KG1 (cell line): ENCODE measurements at places on chromosomes 2 and 18.
A peak's percentile ranks its signal among the peaks of the same experiment; 100 is the strongest.

DNA sequence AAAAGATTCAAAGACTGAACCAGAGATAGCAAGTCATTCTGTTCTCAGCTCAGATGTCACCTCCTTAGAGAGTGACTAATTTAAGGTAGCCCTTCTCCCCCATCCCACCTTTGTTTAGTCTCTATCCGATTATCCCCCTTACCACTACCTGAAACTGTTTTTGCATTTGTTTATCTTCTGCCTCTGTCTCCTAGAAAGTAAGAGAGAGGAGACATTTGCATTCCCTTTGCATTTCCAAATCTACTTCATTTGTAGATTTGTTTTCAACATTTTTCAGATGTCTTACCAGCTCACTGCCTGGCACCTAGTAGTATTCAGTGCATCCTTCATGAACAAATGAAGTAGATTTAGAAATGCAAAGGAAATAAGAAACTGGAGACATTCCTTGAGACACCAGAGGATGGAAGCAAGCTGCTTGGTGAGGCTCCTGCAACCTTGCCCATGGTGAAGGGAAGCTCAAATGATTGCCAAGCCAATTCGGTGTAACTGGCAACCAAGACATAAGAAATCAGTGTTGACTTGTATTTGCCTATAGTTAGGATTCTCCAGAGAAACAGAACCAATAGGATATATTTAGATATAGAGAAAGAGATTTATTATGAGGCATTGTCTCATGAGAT, 385.7 kb downstream of the STK39 start:
- DNase-seq: no peak

GRCh38 chr18:78496079-78496478, 483.5 kb upstream of the SALL3 start:
- no peak for DNase-seq

GRCh38 chr2:164913640-164914350, 41.5 kb downstream of the SLC38A11 start:
- no peak for DNase-seq

GRCh38 chr2:18588802-18589201, 567 bp downstream of the NT5C1B start:
- no peak for DNase-seq

- no peak for DNase-seq
Measured at GRCh38 chr2:71671895-71672825, 218.8 kb downstream of the DYSF start.

DNA sequence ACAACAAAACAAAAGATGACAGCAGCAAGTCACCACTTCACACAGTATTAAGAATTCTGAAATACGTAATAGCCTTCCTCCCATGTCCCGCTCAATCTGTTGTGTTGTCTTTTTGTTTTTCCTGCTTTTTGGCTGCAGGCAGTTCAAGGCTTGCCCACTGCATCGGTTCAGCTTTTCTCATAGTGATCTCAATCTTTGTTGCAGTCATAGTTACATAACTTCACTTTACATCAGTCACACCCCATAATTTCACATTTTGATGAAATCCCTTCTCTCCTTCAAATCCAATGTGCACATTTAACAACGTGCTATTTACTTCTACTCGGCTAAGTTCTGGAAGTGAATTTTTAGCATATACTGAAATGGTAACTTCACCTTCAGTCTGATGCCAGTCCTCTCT, 33.8 kb upstream of the HAAO start:
- DNase-seq: no peak

- no peak for DNase-seq
Measured at GRCh38 chr18:77078690-77079070, 53.9 kb downstream of the MBP start.

DNA sequence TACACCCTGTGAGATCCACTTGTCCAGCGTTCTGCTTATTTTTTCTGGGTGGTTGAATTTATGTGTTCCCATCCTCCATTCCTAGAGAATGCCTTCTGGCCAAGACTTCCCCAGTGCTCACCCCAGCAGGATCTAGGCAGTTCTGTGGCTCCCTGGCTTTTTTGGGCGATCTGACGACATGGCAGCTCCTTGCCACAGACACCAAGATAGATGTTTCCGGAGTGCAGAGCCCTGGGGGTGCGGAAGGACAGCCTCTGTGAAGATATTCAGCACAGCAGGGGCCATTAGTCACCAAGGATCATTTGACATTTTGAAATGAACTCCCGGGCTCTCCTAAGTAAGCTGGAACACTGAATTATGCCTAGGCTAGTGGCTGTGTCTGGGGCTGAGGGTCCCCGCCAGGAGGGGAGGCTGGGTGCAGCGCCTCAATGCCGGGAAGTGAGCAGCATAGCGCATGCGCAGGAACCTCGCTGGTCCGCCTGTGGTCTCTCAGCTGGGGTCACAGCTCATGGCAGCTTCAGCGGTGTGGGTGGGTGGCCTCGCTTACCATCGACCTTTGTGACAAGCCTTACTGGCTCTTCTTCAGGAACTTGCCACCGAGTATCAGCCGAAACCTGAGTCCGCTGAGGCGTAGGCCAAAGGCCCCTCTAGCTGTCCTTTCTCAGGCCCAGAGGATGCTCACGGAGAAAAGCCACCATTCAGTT, 60.3 kb downstream of the MEX3C start:
- DNase-seq: no peak

- no peak for DNase-seq
Measured at GRCh38 chr2:99691926-99692325, 202.1 kb upstream of the REV1 start.

DNA sequence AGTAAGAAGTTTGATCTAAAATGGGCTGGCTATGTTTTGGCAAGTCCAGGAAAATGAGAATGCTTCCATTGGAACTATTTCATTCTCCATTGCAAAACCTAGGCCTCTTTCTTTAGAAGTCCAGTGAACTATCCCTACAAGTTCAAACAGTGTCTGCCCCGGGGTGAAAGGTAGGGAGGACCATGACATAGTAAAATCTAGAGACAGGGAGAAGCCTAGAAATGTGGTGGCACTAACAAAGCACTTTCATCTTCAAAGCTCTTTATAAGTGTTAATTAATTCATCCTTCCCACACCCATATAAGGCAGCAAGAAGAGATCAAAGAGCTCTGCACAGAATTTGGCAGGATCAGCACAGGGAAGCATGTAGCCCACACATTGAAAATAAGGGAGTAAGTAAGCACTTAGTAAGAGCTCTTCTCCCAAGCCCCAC, 214.5 kb downstream of the IRS1 start:
- DNase-seq: no peak

- no peak for DNase-seq
Measured at GRCh38 chr2:16559278-16560067, 106.2 kb downstream of the CYRIA start.

GRCh38 chr2:200051611-200051945, 96.2 kb downstream of the MAIP1 start:
- no peak for DNase-seq

GRCh38 chr18:46842583-46842982, 74.7 kb downstream of the PIAS2 start:
- DNase-seq: no peak

GRCh38 chr2:123101434-123101833, 923.7 kb upstream of the CNTNAP5 start:
- no peak for DNase-seq

DNA sequence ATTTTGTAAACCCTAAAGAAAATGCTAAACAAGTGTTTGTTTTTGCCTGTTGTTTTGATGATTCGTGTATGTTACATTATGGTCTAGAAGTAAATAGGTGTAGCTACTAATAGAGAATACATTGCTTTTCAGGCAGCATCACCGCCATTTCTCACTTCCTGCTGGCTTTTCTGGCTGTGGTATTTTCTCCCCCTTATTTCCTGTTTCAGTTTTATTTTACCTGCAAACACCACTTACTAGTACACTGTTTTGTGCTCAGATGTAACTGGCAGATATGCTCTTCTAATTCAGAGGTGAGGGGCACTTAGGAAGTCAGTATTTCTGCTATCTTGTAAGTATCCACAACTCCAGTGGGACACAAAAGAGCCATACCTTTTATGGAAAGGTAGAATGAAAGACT, 38.1 kb upstream of the SLC3A1 start:
- DNase-seq: peak; percentile 36

- no peak for DNase-seq
Measured at GRCh38 chr2:150480241-150480640, 7.2 kb downstream of the RND3 start.
